ENCODE measurements at places on chromosomes 7 and 10. TPM values are rescaled to one million over a fixed set of nuclear protein-coding genes. Genes with fewer than 3 reads are reported as not detected.

Gene LRIT1
- not detected for total RNA-seq

Gene RNF32
- total RNA-seq, result 3.0 TPM

GRCh38 chr7:121879544-121879943 is 6.6 kb downstream of the PTPRZ1 start:
- no peak for DNase-seq
- H3K4me1 ChIP-seq, result no peaks in the 10 kb centered on the region
- no peak overlapping the region for H3K27ac ChIP-seq
- H3K4me3 ChIP-seq, result no peak overlapping the region

DNA sequence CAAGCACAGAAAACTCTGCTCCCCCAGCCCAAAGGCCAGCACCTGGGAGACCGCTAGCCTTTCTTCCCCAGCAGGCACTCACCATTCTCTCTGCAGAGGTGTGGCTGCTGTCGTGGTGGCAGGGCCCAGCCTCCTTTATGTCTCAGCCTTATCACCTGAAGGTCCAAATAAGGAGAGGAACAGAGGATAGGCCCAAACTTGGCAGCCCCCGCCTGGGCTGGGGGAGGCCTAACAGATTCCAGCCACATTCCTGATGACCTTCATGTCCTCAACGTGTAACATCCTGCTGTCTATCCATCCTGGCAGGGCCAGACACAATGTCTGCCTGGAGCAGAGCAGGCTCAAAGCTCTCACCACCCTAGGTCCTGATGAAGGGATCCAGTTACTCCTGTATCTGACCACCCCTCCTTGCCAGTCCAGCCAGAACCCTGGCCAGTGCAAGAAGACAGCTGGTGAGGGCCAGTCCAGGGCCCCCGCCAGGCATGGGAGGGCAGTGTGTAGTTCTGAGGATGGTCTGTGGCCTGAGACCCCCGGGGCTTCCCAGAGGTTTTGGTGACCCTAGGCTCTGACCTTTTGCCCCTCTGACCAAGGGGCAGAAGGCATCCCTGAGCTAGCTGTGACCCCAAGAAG is at the start of gene MYL7:
Gene MYL7, minus strand, starts transcription at position 112 of the 630 bp plus-strand sequence. Its CDS starts 27 bp downstream, at position 85.
- peaks cover 11% of the 10 kb centered on the region for H3K4me1 ChIP-seq
- no peak within 1 kb of the TSS for H3K27ac ChIP-seq
- H3K27me3 ChIP-seq, result peaks cover 12% of the 10 kb centered on the region
- no peak within 1 kb of the TSS for H3K4me3 ChIP-seq
- no peaks in the 10 kb centered on the region for H3K36me3 ChIP-seq
- DNase-seq, result no peak

- no peak for DNase-seq
- H3K4me1 ChIP-seq, result peaks cover 9% of the 10 kb centered on the region
- no peaks in the 10 kb centered on the region for H3K36me3 ChIP-seq
- H3K27ac ChIP-seq, result no peak overlapping the region
- no peak overlapping the region for H3K4me3 ChIP-seq
These were observed 323.8 kb upstream of the C7orf33 start for GRCh38 chr7:148266795-148267194.

Gene AHCYL2
- 91.0 TPM for total RNA-seq

DNA sequence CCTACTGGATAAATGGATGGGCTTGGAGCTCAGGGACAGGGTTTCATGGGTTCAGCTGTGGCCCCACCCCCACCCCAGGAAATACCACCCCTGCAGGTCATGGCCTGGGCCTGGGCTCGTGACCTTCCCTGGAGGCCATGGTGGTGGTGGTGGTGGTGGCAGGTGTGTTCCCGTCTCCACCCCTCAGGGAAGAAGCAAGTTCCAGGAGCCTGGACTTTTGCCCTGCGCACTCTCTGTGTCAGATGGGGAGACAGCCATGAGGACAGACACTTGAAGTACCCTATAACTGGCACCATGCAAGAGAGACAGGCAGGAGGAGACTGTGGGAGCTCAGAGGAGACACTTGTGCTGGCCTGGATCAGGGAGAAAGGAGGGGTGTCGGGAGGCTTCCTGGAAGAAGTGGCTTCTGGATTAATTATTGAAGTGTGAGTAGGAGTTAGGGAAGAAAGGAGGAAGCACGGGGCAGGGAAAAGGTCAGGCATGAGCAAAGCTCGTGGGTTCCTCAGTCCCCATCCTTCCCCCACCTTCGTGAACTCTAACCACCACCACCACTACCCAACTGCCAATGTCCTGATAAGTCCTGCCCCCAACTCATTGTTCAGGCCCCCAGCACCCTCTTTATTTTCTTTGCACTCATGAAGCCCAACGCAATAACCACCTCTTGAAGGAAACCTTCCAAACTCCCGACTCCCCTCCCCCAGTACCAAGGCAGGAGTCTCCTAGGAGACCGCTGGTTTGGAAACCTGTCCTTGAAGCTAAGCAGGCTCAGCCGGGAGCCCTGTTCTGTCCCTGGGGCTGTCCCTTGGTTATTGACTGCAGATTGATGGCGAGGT is 8.9 kb downstream of the SH2B2 start:
- DNase-seq, result no peak
- H3K4me3 ChIP-seq, result no peak overlapping the region
- no peaks in the 10 kb centered on the region for H3K4me1 ChIP-seq

- H3K36me3 ChIP-seq, result no peaks in the 10 kb centered on the region
- H3K4me1 ChIP-seq, result peaks cover 35% of the 10 kb centered on the region
- no peak for DNase-seq
- peaks cover 72% of the 10 kb centered on the region for H3K27me3 ChIP-seq
- peak overlapping the region; percentile 45 for H3K4me3 ChIP-seq
These were observed 1.1 kb downstream of the CYP26A1 start for GRCh38 chr10:93074597-93075368.

Gene UPK3B
- 16.6 TPM for total RNA-seq

Gene SNX10
- 85.1 TPM for total RNA-seq

DNA sequence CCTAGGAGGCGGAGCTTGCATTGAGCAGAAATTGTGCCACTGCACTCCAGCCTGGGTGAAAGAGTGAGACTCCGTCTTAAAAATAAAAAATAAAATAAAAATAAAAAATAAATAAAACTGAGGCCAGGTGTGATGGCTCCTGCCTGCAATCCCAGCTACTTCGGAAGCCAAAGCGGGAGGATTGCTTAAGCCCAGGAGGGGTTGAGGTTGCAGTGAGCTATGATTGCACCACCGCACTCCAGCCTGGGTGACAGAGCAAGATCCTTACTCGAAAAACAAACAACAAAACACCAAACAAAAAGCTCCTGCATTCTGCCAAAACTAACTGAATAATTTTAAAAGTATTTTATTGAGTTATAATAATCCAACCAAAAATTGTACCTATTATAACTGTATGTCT is 36.2 kb downstream of the AGAP4 start:
- no peaks in the 10 kb centered on the region for H3K4me1 ChIP-seq
- no peak for DNase-seq
- no peak overlapping the region for H3K4me3 ChIP-seq
- H3K27ac ChIP-seq, result no peak overlapping the region
- no peaks in the 10 kb centered on the region for H3K36me3 ChIP-seq

Gene CTAGE4
- total RNA-seq, result 8.5 TPM

Gene STEAP2
- 13.4 TPM for total RNA-seq

Gene ATRNL1
- total RNA-seq, result 0.92 TPM

Gene SLC18A3
- total RNA-seq, result not detected

Data from lower lobe of right lung (tissue), 2 donors.